ENCODE measurements at places on chromosomes 11 and 22. TPM values are rescaled to one million over a fixed set of nuclear protein-coding genes. Genes with fewer than 3 reads are reported as not detected.

GRCh38 chr11:116225784-116226585 lies 546.8 kb downstream of the BUD13 start:
- DNase-seq: no peak

HMGXB4 gene
- total RNA-seq: 43.5 TPM

GRCh38 chr22:42462016-42462415 lies 29.8 kb upstream of the NFAM1 start:
- DNase-seq: no peak

MRTFA gene
- 44.7 TPM for total RNA-seq

DNA sequence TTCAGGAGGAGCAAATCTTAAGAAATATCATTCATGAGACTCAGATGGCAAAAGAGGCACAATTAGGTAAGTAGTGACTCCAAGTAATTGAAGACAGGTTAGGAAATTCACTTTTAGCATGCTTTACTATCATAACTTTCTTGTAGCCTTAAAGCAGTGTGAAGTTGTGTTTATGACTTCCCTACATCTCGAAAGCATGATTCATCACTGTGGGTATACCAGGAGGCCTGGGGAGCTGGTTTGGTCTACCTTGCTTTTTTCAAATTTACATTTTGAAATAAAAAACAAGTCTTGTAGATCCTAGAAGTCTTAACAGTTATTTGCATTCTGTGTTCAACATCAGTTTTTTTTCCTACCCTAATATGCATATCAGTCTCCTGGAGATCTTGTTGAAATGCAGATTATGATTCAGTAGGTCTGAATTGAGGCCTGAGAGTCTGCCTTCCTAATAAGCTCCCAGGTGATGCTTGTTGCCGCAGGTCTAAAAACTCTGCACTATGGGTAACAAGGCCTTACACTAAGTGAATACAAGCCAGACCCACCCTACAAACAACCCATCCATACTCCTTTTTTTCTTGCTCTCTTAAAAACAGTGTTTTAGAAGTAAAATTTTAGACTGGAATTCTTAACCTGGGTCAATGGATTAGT lies 41.4 kb downstream of the TTC17 start:
- DNase-seq: peak; percentile 28

TRIM49D2 gene
- not detected for total RNA-seq

GRCh38 chr11:65429068-65429681 lies 6.6 kb downstream of the NEAT1 start:
- DNase-seq: no peak

HOATZ gene
- not detected for total RNA-seq

DNA sequence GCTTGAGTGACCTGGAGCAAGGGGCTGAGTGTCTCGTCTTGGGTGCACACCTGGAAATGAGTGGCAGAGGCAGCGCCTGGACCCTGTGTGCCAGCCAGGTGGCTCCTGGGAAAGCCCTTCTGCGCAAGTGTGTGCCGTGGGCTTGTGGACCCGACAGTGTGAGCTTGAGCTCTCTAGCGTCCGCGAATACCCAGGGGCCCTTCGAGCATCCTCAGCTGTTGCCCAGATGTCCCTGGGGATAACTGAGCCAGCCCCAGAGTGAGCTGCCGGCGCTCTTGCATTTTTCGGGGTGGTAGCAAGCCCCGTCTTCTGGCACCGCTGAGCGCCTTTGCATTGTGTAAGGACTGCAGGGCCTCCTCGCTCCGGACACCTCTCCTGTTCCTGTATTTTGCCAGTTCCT lies 399.2 kb downstream of the TBC1D22A start:
- no peak for DNase-seq

- DNase-seq: no peak
Measured at GRCh38 chr22:45676024-45676423, 4.4 kb downstream of the ATXN10 start.

- peak; percentile 86 for DNase-seq
Measured at GRCh38 chr11:9060700-9061111, 30.7 kb downstream of the SCUBE2 start.

DNA sequence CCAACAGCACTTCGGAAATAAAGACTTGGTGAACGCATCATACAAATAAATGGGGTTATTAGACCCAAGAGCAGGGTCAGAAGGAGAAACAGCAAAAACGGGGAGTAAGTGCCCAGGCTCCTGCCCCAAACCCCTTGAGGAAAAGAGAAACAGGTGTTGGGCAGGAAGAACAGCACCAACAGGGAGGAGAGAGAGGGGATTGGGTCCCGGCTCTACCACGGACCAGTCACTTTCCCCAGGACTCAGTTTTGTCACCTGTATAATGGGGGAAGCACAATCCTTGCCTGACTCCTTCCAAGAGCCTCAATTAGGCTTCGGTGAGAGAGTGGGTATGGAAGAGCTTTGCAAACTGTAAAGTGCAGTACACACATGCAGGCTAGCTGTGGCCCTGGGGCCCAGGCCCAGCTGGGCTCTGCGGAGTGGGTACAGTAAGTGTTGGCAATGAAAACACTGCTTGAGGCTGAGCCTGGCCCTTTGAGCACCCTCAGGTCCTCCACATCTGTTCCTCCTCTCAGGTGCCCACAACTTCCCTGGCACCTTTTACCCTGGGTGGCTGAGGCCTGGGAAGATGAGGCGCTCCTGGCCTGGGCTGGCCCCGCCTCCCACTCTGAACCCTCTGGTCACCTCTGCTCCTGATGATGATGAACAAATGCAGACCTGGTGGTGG lies 8.9 kb downstream of the SLC29A2 start:
- no peak for DNase-seq

GUCY1A2 gene
- not detected for total RNA-seq

DNA sequence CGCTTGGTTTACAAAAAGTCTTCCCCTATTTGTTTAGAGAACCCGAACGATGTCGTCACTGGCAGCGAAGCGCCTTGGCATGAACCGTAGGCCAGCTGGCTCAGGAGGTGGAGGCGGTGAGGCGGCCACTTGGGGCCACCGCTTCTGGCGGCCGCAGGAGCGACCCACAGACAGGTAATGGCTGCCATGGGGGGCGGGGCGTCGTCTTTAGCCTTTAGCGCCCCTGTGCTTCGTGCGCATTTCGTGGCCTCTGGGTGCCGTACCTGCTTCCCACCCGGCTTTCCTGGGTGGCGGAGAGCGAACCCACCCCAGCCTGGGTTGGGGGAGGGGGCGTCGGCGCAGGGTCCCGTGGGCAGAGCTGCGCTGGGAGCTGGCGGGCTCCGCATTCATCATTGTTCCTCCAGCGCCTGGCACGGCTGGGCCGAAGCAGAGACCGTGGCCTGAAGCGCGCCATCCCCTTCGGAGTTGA lies 469 bp upstream of the OSBP2 start:
- peak; percentile 77 for DNase-seq

DNA sequence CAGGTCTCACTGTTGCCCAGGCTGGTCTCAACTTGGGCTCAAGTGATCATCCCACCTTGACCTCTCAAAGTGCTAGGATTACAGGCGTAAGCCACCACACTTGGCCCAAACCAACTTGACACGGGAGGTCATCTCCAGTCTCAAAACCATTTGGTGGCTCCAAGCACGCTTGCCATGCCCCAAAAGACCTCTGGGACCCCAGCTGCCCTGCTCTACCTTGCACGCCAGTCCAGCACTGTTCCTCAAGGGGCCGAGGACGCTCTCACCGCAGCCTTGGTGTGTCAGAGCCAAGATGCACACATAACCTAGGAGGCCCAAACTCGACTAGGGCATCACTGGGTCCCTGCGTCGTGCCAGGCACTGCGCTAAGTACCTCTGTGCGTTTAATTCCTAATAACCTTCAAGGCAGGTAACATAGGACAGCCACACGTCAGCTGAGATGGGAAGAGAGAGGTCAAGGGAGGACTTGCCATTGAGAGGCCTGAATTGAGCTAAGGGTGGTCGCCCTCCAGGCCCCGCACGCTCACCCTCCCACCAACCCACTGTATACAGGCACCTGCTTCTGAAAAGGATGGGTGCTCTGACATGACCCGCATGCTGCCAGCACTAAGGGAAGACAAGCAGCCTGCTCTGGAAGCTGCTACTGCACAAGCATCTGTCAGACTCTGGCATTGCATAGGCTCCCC lies 4.6 kb upstream of the GAS2L1 start:
- no peak for DNase-seq

OR4A16 gene
- not detected for total RNA-seq

OR5P2 gene
- not detected for total RNA-seq

GRCh38 chr11:21566521-21567117 lies 626.3 kb upstream of the ANO5 start:
- DNase-seq: no peak

TRIM49B gene
- total RNA-seq: not detected

SOX6 gene
- total RNA-seq: 0.48 TPM

DNA sequence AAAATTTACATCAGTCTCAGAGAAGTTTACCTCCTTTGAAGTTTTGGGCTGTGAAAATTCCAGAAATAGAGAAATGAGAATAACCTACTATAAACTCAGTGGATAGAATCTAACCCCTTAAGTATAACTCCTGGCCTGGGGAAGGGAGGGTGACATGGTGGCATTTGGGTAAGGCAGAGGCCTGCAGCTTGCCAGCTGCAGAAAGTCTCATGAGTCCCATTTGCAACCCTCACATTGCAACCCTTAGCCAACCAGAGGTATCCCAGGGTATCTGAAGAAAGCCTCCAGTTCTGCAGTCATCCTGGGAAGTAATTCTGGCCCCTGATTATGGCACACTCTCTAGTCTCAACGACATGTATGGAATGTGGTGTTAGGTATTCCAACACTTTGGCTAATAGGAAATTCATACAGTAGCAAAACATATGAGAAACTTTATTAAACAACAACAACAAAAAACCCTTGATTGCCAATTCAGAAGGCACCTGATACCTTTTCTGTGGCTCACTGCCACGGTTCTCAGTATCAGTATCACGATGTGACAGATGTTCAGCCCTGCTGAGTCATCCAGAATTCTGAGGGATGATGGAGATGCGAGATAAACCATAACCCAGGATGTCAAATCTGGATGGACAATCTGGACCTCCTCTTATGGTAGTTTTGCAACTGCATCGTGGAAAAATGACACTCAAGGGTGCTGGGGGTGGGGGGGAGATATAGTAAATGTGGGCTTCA lies 743.4 kb downstream of the NELL1 start:
- no peak for DNase-seq

DNA sequence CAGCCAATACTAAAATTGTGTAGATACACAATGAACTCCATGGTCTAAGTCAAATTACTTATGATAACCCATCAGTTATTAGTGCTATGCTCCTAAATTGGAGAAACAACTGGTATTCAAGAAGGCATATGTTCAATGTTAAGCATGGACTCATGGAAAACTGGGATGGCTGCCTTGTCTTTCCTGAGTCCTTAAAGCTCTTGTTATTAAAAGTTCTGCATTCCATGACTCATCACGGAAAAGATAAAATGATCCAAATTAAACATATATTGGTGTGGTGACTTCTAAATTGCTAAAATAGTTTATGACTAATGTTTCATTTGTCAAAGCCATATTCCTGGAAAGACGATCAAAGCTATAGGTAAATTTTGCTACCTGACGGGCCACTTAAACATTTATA lies 9.4 kb upstream of the EI24 start:
- no peak for DNase-seq

CYTH4 gene
- total RNA-seq: 71.9 TPM

- no peak for DNase-seq
Measured at GRCh38 chr22:19639610-19640135, 74.6 kb upstream of the SEPTIN5 start.

CCDC157 gene
- total RNA-seq: 3.7 TPM

PAX6 gene
- 0.76 TPM for total RNA-seq

- DNase-seq: no peak
Measured at GRCh38 chr11:96869207-96869606, 479.4 kb downstream of the JRKL start.

- peak; percentile 22 for DNase-seq
Measured at GRCh38 chr22:30195245-30196140, 51.1 kb downstream of the LIF start.

MUC6 gene
- not detected for total RNA-seq

DNA sequence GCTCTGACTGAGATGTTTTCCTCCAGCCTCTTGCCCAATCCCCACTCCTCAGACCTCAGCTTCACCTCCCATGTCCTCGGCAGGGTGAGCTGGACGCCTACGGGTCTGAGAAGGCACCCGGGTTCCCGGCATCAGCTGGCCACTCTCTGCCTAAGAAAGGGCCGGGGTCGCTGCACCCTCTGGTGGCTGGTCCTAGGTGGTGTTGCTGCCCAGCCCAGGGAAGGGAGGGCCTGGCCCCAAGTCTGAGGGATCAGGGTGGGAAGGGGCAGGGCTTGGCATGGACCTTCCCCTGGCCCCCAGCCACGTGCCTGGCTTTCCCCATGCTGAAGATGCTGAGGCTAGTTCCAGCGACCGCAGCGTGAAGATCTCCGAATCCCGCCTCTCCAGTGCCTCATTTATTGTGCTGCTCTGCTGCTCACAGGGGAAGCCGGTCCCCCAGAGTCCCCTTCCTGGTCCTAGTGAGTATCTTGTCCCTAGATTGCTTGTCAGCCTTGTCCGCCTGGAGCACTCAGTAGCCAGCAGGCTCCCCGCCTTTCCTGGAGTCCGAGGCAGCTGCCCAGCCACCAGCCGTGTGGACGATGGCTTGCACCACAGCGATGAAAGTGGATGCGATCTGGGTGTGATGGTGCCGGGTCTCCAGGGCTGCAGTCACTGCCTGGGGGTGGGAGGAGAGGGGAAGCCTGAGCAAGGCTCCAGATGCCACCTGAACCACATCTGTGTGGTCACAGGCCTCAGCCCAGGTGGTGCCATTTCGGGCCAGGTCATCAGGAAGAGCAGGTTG lies 2.9 kb upstream of the GGT5 start:
- peak; percentile 65 for DNase-seq

SYT12 gene
- total RNA-seq: not detected

GRCh38 chr22:44839061-44839460 lies 86.7 kb downstream of the ARHGAP8 start:
- no peak for DNase-seq

NAALADL1 gene
- 25.0 TPM for total RNA-seq

DNA sequence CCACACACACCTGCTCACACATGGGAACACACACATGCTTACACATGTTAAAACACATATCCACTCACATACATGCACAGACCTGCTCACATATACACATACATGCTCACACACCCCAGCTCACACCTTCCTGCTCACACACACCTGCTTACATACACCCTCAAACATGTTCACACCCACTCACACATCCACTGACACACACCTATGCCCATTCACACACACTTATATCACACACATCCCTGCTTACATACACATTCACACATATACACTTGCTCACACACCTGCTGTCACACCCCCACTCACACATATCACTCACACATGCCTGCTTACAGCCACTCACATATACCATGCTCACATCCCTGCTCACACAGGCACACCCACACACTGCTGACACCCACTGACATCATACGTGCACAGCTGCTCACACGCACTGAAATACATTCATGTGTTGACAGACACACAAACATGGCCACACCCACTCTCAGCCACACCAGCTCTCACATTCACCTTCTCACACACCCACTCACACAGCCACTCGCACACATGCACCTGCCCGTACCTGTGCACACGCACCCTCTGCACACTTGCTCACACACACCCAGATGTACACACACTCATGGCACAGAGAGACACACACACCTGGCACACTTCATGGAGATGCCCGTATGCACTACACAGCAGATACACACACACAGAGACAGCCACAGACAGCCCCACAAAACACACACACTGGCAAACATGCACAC lies 5.7 kb upstream of the MYBPC3 start:
- no peak for DNase-seq

JRKL gene
- 11.0 TPM for total RNA-seq

GRCh38 chr22:22196018-22196533 lies 48.5 kb upstream of the VPREB1 start:
- no peak for DNase-seq

GRCh38 chr22:32920032-32920628 lies 118.6 kb downstream of the TIMP3 start:
- DNase-seq: no peak

GRCh38 chr11:12077535-12078280 lies 32.7 kb upstream of the MICAL2 start:
- DNase-seq: no peak
